Upper lobe of right lung (tissue), 1 donor: ENCODE measurements at places on chromosomes 4 and X. TPM values are rescaled to one million over a fixed set of nuclear protein-coding genes. Genes with fewer than 3 reads are reported as not detected.

DNA sequence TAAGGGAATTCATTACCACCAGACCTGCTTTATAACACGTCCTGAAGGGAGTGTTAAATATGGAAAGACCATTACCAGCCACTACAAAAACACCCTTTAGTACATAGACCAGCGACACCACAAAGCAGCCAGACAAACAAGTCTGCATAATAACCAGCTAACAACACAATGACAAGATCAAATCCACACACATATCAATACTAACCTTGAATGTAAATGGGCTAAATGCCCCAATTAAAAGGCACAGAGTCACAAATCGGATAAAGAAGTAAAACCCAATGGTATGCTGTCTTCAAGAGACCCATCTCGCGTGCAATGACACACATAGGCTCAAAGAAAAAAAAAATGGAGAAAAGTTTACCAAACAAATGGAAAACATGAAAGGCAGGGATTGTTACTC lies 36.9 kb downstream of the FGF16 start:
- DNase-seq: no peak

GRCh38 chrX:41722214-41722613 lies 1.8 kb upstream of the GPR82 start:
- DNase-seq: no peak

DNA sequence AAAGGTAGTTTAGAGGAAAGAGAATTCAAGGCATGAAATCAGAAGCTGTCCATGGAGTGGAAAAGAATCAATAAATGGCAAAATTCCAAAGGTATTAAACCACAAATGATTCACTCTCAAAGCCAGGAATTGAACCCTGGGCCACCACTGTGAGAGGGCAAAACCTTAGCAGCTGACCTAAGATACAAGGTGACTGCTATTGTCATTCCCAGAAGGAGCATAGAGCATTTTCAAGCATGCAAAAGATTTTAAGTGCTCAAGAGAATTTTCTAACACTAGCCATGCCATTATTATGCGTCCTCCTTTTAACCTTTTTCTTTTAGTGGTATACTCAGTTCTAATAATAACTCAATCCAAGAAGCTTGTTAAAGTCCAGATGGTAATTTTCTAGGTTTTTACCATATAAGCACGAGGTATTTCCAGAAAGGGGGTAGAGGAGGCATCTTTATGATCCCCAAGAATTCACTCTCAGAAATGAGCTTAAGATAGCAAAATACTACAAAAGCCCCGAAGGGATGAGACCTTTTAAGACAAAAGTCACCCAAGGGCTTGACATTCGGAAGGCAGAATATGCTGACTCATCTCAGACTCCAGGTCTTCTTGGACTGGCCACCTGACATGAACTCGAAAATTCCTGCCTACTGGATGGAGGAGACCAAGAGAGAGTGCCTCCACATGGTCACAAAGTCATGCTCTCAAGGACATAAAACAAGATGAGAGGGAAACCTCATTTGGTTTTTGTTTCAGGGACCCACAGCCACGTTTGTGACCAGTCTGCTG lies 13.8 kb upstream of the PAGE5 start:
- no peak for DNase-seq

Gene DDIT4L
- 0.98 TPM for total RNA-seq

Gene DRP2
- not detected for total RNA-seq
